ENCODE measurements at places on chromosomes 5 and 9.

- no peak for DNase-seq
Measured at GRCh38 chr9:87290241-87291052, 207.2 kb upstream of the DAPK1 start.

DNA sequence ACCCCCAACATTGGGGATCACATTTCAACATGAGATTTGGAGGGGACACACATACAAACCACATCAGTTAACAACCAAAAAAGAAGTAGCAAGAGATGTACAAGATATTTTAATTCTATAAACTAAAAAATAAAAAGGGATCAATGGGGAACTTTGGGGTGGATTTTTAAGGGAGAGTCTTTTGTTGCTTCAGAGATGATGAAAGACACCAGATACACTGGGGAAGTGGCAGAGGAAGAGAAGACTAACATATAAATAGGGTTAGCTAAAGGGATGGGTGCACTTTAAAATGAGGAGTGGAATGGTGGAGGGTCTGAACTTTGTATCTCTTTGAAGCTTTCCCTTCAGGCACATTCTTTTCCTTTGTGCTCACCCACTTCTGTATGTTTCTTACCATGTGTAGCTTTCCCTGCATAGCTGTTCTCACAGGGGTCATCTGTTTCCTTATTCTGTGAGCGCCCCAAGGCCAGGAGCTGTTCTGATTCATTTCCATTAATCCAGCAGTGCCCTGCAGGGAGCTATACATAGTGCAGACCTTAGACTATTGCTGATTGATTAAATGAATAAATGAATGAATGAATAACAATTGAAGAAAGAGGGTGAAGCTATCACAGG lies 531.6 kb upstream of the KLF4 start:
- no peak for DNase-seq

DNA sequence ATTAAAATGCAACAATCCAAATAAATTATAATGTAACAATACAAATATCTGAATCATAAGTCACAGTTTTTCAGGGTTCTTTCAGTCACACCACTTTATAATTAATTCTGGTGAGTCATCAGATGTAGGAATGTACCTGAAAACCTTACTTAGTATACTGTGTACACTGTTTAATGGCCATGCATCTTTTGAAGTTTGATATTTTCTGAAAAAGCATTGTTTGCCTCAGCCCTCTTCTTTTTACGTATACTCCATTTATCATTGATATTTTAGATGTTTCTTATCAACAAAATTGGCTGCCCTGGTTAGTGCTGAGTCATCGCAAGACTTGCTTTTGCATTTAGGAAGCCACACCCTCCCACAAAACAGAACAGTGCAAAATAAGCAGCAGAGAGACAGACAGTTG lies 218.6 kb downstream of the PJA2 start:
- no peak for DNase-seq

- DNase-seq, result no peak
Measured at GRCh38 chr5:177484902-177485549, 11.6 kb upstream of the DBN1 start.

GRCh38 chr9:126485662-126486061 lies 128.1 kb upstream of the LMX1B start:
- DNase-seq, result no peak

- no peak for DNase-seq
Measured at GRCh38 chr9:81575956-81576355, 113.4 kb downstream of the TLE1 start.

GRCh38 chr9:98833090-98833956 lies 25.9 kb downstream of the GALNT12 start:
- DNase-seq, result no peak

GRCh38 chr9:34929506-34930102 lies 28.5 kb upstream of the PHF24 start:
- peak; percentile 42 for DNase-seq

DNA sequence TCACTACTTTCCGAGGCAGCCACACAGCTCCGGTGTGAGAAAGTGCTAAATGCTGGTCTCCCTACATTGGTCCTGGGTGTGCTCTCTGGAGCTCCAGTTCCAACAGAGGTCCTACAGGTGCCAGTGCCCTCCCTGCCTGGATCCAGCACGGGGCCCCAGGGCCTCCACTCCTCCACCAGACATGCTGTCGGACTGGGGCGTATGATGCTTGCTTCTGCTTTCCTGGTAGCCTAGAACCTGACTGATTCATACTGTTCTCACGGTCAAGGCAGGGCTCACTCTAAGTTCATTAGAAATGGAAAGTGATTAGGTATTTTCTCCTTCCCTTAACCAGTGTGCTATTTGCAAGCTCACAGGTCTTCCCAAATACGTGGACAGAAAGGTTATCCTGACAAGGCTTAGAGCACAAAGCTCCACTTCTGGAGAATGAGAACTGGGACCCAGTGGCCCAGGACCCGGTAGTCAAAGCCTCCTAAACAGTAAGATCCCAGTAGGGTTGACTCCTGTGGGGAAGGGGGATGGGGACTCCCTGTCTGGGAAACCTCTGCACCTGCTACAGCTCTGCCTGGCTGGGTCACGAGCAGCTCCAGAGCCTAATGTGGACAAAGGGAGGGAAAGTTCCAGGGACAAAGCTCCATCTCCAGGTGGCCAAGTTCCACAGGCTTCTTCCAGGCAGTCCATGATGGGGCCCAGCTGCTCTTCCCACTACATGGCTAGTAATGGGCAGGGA lies 98.1 kb downstream of the PAX5 start:
- DNase-seq, result no peak

DNA sequence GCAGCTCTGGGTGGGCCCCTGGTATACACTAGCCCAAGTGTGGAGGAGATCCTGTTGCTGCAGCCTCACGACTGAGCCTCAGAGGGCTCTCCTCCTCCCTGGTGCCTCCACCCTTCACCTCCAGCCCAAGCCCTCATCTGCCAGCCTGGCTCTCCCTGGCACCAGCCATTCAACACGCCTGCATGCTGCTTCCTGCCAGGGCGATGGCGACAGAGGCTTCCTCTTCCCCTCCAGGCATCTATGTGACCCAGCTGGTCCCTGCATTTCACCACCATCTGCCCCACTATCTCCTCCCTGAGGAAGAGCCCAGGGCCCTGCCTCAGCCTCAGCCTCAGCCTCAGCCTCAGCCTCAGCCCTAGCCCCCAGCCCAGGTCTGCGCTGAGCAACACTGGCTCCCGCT lies 54.8 kb upstream of the ANGPTL2 start:
- DNase-seq, result no peak

GRCh38 chr9:103900466-103900865 lies 193.6 kb upstream of the SMC2 start:
- no peak for DNase-seq

GRCh38 chr9:18233776-18234445 lies 240.0 kb upstream of the ADAMTSL1 start:
- no peak for DNase-seq

- DNase-seq, result no peak
Measured at GRCh38 chr9:135410421-135410820, 69.2 kb upstream of the PPP1R26 start.

GRCh38 chr5:141951332-141951781 lies 6.6 kb downstream of the PCDH12 start:
- peak; percentile 66 for DNase-seq

DNA sequence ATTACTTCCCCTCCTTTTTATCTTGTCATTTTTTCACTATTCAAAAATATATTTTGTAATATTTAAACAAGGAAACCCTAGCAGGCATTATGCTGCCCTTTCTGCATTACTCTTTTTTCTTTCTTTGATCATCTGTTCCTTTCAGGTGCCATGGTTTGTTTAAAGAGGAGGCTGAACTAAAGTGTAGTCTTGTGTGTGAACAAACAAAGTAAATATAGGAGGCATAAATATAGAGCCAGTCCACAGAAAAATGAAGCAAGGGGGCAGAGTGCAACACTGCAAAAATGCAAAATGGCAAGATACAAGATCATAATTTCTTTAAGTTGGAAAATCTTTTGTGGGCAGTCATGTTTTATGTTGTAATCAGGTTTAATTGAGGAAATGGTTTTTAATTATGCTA lies 947.3 kb upstream of the COX7C start:
- no peak for DNase-seq

GRCh38 chr5:137791387-137791786 lies 37.2 kb upstream of the HNRNPA0 start:
- no peak for DNase-seq

- peak; percentile 77 for DNase-seq
Measured at GRCh38 chr5:73902327-73903051, 276.5 kb downstream of the ARHGEF28 start.

DNA sequence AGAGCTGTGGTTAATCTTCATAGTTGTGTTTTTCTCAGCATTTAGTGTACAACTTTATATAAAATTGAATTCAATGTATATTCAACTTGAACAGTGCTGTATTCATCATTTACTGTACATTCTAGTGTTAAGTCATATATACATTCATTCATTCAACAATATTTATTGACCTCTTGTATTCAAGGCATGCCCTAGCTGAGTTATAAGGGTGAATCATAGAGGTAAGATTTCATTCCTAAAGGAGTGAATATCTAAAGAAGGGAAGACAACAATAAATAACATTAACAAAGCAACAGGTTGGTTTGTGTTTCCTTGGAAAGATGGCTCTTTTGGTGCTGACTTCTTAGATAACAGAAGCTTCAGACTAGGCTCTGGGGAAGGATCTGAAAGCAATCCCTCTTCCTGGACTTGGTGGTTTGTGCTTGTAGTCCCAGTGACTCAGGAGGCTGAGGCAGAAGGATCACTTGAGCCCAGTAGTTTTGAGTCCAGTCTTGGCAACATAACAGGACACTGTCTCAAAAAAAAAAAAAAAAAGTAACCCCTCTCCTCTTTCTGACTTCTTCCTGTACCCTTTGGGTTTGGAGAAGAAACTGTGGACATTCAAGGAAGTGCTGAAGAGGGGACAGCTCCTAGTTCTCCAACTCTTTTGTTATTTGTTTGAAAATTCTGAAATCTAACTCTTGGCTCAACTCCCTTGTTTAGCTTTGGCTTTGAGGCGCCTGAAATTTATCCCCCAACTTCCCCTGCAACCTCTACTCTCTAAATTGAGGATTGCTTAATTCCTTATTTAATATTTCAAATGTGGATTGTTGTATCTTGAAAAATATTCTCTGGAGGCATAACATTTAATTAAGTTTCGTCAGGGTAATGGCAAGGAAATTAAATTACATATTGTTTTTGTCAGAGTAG lies 80.2 kb downstream of the OSTF1 start:
- DNase-seq, result no peak

DNA sequence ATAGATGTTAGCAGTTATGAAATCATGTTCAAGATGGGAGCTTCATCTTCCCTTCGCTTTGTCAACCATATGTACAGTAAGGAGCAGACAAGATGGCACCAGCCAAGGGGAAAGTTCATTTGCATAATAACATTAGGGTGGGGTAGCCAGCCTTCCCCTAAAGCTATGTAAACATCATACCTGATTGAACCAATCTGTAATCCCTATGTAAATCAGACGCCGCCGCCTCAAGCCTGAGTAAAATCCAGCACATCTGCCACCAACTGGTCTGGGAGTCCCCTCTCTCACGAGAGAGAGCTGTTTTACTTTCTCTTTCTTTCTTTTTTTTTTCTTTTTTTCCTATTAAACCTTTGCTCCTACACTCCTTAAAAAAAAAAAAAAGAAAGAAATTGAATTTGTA lies 30.8 kb upstream of the REEP2 start:
- DNase-seq, result peak; percentile 4

DNA sequence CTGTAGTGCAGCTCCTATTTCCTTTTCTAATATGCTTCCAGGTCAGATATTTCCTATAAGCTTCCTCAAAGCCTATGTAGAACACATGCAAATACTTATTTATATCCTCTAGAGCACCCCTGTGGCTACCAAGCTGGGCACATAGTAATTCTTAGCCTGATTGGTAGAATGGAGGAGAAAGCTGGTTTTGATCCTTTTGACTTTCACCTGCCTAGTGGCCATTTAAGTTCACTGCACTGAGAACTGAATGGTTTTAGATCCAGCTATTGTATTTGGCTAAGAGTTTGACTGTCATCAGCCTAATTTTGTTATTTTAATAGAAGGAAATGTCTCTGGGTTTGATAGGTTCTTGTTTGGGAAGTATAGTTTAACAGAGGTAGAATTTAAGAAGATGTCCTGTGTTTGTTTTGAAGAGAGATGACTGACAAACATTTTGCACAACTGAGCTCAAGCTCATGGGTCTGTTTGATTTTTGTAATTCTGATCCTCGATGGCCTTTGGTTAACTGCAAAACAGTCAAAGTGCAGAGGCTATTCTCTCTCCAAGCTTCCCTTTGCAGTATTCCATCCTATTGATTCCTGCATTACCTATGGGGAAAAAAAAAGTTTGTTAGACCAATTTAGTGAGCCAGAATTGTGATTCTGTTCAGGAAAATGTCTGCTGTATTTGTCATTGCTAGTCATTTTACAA lies 85.4 kb downstream of the KCNN2 start:
- DNase-seq, result peak; percentile 2

GRCh38 chr9:20950707-20951106 lies 80.7 kb downstream of the HACD4 start:
- DNase-seq, result no peak

DNA sequence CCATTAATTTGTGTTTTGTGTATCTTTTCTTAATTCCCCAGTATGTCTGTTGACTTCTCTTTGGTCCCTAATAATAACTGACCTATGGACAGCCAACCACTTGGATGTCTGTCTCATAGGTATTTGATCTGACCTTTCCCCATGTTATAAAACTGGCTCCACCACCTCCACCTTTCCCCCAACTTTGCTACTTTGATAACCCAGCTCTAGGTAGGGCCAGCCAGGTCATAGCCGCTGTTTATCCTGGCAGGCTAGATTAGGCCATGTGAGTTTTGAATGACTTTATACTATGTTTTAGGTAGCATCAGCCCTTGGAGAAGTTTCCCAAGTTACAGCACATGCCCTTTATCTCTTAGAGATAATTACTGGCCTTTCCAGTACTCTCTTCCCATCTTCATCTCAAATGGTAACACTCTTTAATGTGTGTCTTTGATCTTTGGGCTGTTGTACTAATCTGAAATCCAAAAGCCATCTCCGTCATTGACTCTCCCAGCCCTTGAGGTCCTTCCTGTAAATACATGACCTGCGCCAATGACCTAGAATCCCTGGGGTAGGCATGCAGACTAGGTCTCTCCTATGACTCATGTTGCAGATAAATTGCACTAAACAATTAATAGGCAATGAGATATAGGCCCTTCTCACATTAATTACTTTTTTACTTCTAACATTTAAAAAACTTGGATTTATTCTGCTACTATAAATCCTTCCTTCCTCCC lies 152.6 kb downstream of the CD180 start:
- no peak for DNase-seq

DNA sequence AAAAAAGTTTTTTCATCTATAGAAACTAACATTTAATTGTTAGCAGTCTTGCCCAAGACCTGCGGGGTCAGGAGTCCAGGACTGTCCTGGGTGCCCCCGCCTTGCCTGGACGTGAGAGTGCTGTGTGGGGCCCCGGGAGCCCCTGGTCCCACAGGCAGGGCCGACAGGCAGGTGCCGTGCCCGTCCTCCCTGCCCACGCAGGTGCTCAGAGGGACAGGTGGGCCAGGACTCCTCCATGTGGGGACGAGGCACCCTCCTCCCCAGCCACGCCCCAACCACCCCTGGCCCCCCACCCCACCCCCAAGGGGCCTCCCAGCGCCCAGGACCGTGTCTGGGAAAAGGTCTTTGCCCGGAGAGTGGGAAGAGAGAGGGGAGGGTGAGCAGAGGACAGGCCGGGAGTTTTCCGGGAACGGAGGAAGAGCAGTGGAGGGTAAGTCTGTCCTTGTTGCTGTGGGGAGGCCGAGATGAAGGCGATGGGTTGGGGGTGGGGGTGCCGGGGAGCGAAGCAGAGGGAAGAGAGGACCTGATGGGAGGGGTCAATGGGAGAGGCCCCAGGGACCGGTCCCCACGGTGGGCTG lies 2.7 kb upstream of the LCN12 start:
- no peak for DNase-seq

GRCh38 chr5:113617191-113617796 lies 103.8 kb downstream of the YTHDC2 start:
- no peak for DNase-seq

- DNase-seq, result no peak
Measured at GRCh38 chr5:133864711-133865110, 103.7 kb downstream of the C5orf15 start.
